ENCODE measurements at places on chromosomes 6 and 20.

GRCh38 chr20:1846341-1846740 is 48.9 kb upstream of the SIRPA start:
- no peak for DNase-seq

DNA sequence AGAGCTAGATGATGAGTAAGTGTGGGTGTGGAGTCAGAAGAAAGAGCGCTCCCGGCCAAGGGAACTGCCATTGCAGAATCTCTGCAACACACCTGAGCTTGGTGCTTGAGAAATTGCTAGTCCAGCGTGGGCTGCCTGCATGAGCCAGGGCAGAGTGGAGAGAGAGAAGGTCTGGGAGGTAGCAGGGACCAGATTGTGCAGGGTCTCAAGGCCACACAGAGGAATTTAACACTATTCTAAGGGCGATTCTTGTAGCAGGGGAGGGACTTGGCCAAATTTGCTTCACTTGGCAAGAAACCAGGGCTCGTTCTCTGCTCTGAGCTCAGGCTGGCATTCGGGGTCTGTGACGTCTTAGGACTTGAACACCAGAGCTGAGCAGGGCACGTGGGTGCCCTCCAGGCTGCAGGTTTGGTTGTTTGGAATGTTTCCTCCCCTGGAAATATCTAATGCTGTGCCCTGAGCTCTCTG is 53.5 kb downstream of the BCAS4 start:
- peak; percentile 57 for DNase-seq

GRCh38 chr6:3230256-3230882 is 2.9 kb upstream of the TUBB2B start:
- no peak for DNase-seq

DNA sequence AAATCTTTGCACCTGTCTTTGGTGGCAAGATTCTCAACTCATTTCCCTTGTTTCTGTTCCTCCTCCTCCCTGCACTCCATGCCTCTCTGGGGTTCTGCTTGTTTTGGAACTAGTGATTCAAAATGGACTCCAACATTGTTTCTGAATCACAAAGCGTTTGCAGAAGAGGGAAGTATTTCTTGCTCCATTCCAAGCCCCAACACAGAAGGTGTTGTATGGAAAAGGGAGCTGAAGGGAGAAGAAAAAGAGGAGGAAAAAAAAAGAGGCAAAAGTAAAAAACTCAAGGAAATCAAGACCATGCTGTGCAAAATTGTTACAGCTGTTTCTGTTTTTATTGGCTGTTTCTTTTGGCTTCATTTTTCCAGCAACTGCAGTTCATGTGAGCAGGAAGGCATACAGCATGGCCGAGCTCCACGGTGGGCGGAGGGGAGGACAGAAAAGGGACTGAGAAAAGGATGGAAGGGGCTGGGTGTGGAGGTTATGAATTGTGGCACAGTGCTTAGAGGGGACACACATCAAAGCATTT is 66.9 kb upstream of the PRL start:
- DNase-seq, result no peak

GRCh38 chr20:37773291-37773826 is 79.5 kb downstream of the CTNNBL1 start:
- peak; percentile 18 for DNase-seq

GRCh38 chr6:74177506-74177905 is 481.5 kb downstream of the CD109 start:
- no peak for DNase-seq

DNA sequence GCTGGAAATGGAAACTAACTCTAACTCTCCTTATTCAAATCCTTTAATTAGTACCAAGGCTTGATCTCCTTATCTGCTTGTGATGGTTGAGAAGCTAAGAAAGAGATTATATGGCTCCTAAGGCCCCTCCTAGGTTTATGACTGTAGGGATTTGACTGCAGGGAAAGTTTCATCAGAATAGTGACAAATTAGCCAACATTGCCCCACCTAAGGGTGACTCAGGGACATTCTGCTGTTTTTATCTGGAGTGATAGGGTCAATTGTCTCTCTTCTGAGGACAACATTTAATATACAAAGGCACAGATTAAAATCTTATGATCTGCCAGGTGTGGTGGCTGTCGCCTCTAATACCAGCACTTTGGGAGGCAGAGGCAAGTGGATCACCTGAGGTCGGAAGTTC is 138.1 kb upstream of the MARCKS start:
- DNase-seq, result no peak

GRCh38 chr20:9269280-9269971 is 200.5 kb downstream of the PLCB4 start:
- DNase-seq, result peak; percentile 47

GRCh38 chr20:4797275-4797674 is 75.6 kb downstream of the PRND start:
- no peak for DNase-seq

GRCh38 chr20:24034820-24035219 is 46.2 kb upstream of the GGTLC1 start:
- no peak for DNase-seq

DNA sequence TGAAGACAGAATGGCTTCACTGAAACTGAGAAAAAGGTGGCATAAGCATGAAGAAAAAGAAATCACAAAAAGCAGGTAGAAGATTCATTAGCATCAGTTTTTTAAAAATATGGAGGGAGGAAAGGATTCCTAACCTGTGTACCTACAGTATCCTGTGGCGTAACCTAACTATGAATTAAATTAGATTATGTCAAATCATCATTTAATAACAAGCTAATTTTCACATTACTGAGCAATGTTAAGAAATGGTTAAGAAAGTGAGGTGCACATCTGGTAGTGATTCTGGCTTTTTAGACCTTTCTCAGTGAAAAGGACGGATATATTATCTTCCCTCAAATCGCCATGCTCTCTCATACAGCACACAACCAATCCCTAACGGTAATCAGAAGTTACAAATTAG is 12.5 kb downstream of the CD164 start:
- DNase-seq, result no peak

- no peak for DNase-seq
Measured at GRCh38 chr20:44600301-44600700, 17.9 kb downstream of the PKIG start.

DNA sequence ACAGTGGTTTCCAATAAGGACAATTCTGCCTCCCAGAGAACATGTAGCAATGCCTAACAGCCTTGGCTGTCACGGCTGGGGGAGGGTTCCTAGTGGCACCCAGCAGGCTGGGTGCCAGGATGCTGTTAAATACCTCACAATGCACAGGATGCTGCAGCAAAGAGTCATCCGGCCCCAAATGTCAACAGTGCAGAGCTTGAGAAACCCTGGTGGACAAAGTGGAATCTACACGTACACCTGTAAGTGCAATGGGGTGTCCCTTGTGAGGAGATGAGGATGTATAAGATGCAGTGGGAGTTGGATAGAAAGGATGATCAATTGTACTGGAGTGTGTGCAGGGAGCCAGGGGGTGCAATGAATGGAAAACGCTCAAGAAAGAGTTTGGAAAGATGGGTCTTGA is 142.4 kb downstream of the FNDC1 start:
- DNase-seq, result peak; percentile 5

- DNase-seq, result no peak
Measured at GRCh38 chr20:6864740-6865139, 97.3 kb downstream of the BMP2 start.

- no peak for DNase-seq
Measured at GRCh38 chr6:63904650-63905248, 269.1 kb downstream of the PHF3 start.

- DNase-seq, result peak; percentile 15
Measured at GRCh38 chr20:60057866-60058807, 99.9 kb downstream of the CDH26 start.

DNA sequence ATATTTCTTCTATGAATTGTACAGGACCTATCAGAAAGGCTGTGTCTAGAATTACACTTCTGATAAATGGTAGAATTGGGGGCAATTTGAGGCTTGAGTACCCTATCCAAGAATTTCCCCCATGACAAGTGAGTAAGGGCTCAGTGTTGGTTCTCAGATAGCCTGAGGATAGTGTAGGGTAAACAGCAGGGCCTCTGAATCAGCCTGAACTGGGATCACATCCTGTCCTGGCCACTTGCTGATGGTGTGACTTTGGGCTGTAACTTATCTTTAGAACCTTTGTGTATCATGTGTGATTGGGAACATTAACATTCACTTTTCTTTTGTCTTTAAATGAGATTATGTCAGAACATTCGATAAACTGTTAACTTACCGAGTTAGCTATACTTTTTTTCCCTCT is 151.0 kb downstream of the CLIC5 start:
- no peak for DNase-seq

DNA sequence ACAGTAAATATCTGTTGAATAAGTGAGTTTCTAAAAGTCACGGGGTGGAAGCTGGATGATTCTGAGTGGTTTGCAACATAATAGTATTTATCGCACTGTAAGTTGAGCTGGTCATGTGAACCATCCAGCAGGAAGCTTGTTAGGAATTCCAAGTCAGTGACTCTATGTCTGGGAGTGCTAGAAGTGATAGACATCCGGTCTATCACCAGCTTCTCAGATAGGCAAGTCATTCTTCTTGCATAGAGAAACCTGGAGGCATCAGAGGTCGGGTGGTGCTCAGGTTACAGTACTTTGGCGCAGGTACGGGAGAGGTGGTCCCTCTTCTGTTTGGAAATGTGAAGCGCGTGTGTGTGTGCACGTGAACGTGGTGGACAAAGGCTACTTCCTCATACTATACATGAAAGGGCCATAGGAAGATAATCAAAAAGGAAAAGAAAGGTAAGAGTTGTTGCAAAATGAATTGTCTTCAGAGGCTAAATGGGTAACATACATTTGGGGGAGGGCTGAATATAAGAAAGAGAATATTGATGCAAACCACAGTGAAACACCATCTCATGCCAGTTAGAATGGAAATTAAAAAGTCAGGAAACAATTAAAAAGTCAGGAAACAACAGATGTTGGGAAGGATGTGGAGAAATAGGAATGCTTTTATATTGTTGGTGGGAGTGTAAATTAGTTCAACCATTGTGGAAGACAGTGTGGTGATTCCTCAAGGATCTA is 299.3 kb upstream of the ZFP64 start:
- peak; percentile 86 for DNase-seq

DNA sequence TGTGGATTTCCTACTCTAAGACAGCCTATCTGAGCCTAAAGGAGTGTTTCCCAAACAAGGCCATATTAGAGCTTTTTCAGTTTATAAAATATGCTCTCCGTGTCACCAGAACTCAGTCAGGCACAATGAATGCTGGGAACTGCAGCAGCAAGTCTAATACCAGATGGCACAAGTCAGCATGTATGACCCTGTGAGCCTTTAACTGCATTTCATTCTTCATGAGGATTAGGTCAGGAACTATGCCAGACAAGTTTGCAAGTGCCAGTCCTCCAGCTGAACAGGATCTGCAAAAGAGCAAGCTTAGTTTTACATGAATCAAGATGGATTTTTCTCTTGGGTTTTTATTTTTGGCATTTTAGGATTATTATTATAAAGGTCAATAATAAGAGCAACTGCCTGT is 66.7 kb upstream of the SAMD5 start:
- no peak for DNase-seq
